Ureter (tissue), 1 donor: ENCODE measurements at places on chromosomes 16 and 17. TPM values are rescaled to one million over a fixed set of nuclear protein-coding genes. Genes with fewer than 3 reads are reported as not detected.

Gene GP1BA
- not detected for total RNA-seq

Gene ADPRM
- 12.8 TPM for total RNA-seq

Gene LGALS9B
- not detected for total RNA-seq

Gene RRAD
- 7.7 TPM for total RNA-seq

Gene NLE1
- 20.0 TPM for total RNA-seq

Gene RNU2-1
- total RNA-seq, result 1,456 TPM

Gene FBXO39
- 0.23 TPM for total RNA-seq

Gene TNFRSF17
- total RNA-seq, result 2.2 TPM

Gene MYH1
- 0.05 TPM for total RNA-seq

Gene BEAN1
- total RNA-seq, result 1.6 TPM

Gene C17orf78
- not detected for total RNA-seq

Gene SPNS1
- total RNA-seq, result 23.9 TPM

Gene ADAM11
- total RNA-seq, result 2.2 TPM

Gene CSNK1D
- total RNA-seq, result 170 TPM

Gene AIPL1
- not detected for total RNA-seq

Gene GAN
- total RNA-seq, result 16.9 TPM

Gene RIPOR1
- 57.6 TPM for total RNA-seq

Gene MT1H
- not detected for total RNA-seq

Gene FAM20A
- 13.8 TPM for total RNA-seq

Gene HOXB9
- 33.2 TPM for total RNA-seq

Gene CA4
- 1.5 TPM for total RNA-seq

Gene SP2
- 22.7 TPM for total RNA-seq

Gene PHOSPHO1
- 0.34 TPM for total RNA-seq

Gene TMEM92
- total RNA-seq, result 3.0 TPM

Gene KRT40
- total RNA-seq, result not detected

Gene CRHR1
- not detected for total RNA-seq

Gene NAA60
- 54.4 TPM for total RNA-seq

Gene GPR179
- 0.05 TPM for total RNA-seq

Gene MAPT
- 6.1 TPM for total RNA-seq

Gene KRT14
- 0.52 TPM for total RNA-seq

Gene NAGPA
- 9.0 TPM for total RNA-seq

Gene CLEC19A
- not detected for total RNA-seq

Gene PDF
- total RNA-seq, result 15.1 TPM

Gene HES7
- total RNA-seq, result not detected
